ENCODE measurements at places on chromosomes 5 and 9.

GRCh38 chr5:27472871-27473270 lies 434.5 kb upstream of the CDH9 start:
- DNase-seq = no peak

GRCh38 chr5:148849461-148849860 lies 23.1 kb downstream of the ADRB2 start:
- DNase-seq = no peak

- no peak for DNase-seq
Observed at GRCh38 chr5:58763390-58763789, 180.5 kb downstream of the RAB3C start.

- DNase-seq = no peak
Observed at GRCh38 chr5:73822989-73823339, 197.0 kb downstream of the ARHGEF28 start.

DNA sequence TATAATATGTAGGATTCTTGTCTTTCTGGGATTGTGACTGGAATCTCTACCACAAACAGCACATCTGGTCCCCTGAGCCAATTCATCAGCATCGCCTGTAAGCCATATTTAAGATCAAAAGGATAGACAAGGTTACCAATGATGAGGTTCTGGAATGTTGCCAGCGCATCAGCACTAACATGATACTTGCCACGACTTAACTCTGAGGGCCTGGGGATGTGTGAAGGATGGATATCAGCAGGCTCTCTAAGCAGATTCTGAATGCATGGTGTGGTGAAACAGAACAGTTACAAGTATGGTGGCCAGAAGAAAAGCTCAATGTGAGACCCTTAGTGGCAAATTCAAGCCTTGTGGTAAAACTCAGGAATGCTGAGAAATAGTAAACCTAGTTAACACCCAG lies 143.0 kb downstream of the XRCC4 start:
- DNase-seq = no peak

- no peak for DNase-seq
Observed at GRCh38 chr5:20248118-20248517, 260.1 kb upstream of the CDH18 start.

DNA sequence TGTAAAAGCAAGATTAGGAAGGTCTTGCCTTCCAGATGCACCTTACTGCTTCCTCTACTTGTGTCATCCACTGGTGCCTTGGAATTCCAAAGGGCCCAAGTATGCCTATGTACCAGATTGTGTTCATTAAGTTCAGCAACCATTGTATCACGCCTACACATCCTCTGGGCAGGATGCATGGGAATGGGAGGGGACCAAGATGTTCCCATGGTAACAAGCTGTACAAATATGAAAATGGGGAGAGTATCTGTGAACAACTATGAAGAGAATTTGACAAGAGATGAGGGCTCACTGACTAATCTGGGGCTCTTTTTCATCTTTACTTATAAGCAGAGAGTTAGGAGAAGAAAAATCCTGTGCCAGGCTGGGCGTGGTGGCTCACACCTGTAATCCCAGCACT lies 137.8 kb upstream of the MAP1B start:
- no peak for DNase-seq

GRCh38 chr9:134575901-134576176 lies 65.8 kb upstream of the COL5A1 start:
- DNase-seq = no peak

- DNase-seq = no peak
Observed at GRCh38 chr9:109588415-109588814, 90.3 kb upstream of the PTPN3 start.

DNA sequence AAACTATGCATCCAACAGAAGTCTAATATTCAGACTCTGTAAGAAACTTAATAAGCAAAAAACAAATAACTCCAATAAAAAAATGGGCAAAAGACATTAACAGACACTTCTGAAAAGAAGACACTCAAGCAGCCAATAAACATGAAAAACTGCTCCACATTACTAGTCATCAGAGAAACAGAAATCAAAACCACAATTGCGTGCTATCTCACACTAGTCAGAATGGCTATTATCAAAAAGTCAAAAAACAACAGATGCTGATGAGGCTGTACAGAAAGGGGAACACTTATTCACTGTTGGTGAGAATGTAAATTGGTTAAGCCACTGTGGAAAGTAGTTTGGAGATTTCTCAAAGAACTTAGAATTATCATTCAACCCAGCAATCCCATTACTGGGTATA lies 101.2 kb upstream of the TRIM32 start:
- no peak for DNase-seq

GRCh38 chr5:122909470-122910100 lies 64.2 kb downstream of the SNX24 start:
- no peak for DNase-seq

DNA sequence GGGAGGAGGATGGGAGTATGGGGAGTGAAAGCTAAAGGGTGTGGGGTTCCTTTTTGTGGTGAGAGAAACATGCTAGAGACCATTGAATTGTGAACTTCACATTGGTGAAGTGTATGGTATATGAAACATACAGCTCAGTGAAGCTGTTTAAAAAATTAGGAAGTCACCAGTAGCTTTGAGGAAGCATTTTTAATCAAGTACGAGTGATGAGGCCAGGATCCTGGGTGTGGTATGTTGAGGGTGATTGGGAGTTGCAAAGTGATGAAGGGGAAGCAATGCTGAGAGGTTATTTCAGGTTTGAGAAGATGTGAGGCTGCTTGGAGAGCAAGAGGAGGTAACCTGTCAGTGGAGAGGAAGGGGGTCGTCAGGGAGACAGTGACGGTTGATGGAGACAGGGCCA lies 22.7 kb upstream of the CLK4 start:
- DNase-seq = no peak

- no peak for DNase-seq
Observed at GRCh38 chr9:127588740-127589506, 23.2 kb upstream of the STXBP1 start.

DNA sequence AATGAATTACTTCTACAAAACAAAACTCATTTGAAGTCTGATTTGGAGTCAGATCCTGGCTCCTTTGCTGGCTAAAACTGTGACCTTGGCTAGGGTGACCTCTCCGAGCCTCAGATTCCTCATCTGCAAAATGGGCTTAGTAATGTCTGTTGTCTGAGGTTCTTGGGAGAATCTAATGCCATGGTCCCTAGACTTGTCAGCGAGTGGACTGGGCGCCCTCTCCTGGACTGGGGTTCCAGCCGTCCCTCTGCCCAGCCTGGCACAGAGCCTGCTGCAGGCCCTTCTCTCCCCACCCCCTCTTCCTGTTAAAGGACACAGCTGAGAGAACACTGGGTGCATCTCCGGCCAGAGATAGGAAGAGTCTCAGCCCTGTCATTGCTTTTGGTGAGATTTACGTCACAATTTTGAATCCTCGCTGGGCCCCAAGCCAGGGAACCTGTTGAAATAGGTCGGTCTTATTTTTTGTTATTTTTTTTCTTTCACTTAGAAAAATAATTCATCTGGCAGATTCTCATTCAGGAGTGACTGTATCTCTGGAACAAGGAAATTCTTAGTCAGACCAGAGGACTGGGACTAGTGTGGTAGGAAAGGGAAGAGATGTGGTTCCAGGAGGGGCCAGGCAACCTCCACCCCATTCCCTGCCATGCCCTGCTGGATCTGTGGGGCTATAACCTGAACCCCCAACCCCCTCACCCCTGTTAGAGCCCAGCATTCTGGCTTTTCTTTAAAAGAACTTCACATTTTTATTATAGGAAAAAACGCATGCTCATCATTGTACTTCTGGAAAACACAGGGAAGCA lies 48.2 kb upstream of the RPL26L1 start:
- no peak for DNase-seq

GRCh38 chr5:95284572-95285408 lies at the start of gene MCTP1:
MCTP1 (minus strand) TSS chr5:95285094.
- no peak for DNase-seq

GRCh38 chr5:164002214-164002613 lies 496.8 kb downstream of the MAT2B start:
- no peak for DNase-seq

DNA sequence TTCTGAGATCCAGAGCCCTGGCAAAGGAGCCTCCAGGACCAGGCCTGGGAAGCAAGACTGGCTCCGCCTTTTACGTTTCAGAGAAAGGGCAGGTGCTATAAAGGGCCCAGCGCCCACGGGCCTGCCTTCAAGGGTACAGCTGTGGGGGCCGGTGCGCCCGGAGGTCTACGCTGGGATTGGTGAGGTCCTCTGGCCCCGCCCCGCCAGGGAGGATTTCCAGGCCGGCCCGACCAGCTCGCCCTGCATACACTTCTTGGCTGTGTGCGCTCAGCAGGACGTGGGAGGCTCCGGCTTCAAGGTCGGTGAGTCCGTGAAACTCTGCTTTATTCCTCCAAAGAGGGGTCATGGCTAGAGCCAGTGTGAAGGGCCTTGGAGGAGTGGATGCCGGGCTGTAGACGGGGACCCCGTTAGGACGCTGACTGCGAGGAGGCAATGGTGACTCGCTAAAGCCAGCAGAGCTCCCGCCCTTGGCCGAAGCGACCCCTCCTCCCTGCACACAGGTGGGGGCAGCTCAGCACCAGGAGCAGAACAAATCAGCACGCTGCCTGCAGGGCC lies at the start of gene CKMT2:
TSS of gene CKMT2 (plus strand) at position 243 of the 555 bp plus-strand sequence. CDS start 17,811 bp downstream, outside the sequence.
- DNase-seq = no peak

- no peak for DNase-seq
Observed at GRCh38 chr5:103218164-103218563, 40.4 kb upstream of the MACIR start.
